ENCODE measurements at places on chromosomes 7 and 10.

- DNase-seq = no peak
These were observed at the start of gene SHOC2 for GRCh38 chr10:110919349-110919931. SHOC2 (plus strand) TSS chr10:110919604; CDS start chr10:110964359, 44,755 bp downstream.

- no peak for DNase-seq
These were observed 6.7 kb upstream of the CREB5 start for GRCh38 chr7:28405662-28406061.

- no peak for DNase-seq
These were observed 116.1 kb upstream of the ZMIZ1 start for GRCh38 chr10:78952686-78953085.

DNA sequence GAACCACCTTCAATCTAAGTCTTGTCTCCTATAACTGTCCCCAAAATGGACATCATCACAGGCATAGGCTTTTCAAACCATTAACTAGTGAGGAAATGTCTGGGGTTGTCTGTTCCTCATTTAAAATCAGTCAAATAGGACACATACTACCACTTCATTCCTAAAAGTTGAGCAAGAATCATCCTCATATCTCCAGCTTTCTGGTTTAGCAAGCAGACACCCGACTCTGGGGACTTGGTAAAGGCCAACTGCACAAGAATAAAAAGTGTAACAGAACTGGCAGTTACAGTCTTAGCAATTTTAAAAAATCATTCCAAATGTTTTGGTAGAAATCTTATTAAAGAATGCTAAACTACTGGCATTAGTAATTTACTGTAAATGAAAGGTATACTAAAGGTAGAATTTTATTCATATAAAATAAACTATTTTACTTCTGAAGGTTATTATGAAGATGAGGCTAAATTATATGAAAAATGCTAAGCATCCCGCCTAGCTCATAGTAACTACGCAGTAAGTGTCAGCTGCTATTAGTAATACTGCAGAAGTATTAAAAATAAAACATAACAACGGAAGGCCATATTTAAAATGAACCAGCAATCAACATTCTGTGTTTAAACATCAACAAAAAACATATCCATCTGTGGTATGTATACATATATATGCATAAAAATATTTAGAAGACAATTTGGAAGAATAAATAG is 60.8 kb downstream of the ZNF438 start:
- DNase-seq = no peak

- DNase-seq = no peak
These were observed 106.6 kb upstream of the TNS3 start for GRCh38 chr7:47688311-47689100.

- no peak for DNase-seq
These were observed 4.1 kb downstream of the NHLRC2 start for GRCh38 chr10:113858541-113858940.

All from NT2/D1 (cell line).